ENCODE measurements at places on chromosomes 3 and 15.

DNA sequence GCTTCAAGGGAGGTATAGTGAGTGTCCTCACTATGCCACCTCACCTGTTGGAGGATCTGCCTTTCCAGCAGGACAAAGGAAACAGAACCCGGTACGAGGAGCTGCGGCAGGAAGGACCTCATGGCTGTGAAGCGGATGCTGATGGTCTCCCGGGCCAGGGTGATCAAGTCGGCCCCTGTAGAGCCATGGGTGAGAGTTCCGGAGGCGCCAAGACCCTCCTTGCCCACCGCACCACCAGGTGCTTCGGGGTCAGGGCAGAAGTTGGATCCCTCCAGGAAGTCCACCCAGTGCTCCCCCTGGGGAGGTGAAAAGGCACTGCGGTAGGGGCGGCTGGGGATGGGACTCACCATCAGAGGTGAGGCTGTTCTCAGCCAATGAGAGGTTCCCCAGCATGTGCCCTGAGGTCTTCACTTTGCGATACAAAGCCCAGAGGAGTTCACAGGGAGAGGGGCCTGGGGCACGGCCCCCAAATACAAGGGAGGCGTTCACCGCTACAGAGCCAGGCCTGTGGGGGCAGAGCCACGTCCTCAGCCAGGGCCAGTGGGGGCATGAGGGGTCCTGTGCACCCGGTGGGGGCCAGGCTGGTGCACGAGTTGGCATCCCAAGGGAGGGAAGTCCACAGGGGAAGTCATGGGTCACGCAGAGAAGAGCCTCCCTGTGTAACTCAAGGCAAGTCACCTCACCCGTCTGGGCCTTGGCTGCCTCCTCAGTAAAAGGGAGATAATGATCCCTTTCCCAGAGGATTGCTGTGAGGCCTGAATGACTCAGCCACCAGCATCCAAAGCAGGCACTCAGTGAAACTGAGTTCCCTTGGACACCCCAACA, 27.7 kb downstream of the C15orf39 start:
- no peak for DNase-seq
- peaks cover 13% of the 10 kb centered on the region for H3K27me3 ChIP-seq
- H3K4me1 ChIP-seq, result peaks cover 7% of the 10 kb centered on the region
- no peak overlapping the region for H3K27ac ChIP-seq
- H3K4me3 ChIP-seq, result no peak overlapping the region

- no peak overlapping the region for H3K27ac ChIP-seq
- no peak overlapping the region for H3K4me3 ChIP-seq
- no peak for DNase-seq
- H3K27me3 ChIP-seq, result peaks cover 5% of the 10 kb centered on the region
- no peaks in the 10 kb centered on the region for H3K4me1 ChIP-seq
These were observed 72.6 kb downstream of the SAMMSON start for GRCh38 chr3:70072180-70072579.

DNA sequence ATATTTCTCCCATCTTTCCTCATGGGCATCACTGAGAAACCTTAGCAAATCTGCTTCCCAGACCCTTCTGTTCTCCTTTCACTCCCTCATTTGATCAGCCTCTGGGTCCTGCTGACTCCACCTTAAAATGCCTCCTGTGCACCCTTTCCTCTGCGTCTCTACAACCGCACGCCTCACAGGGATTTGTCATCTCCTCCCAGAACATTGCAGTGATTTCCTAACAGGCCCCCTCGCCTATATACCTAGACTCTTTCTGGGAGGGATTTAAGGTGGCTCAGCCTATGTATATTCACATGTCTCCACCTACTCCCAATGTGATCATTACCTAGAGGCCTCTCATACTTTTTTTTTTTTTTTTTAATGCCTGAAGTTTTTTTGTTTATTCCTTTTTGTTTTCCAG, 69.2 kb downstream of the LIPC start:
- no peaks in the 10 kb centered on the region for H3K4me1 ChIP-seq
- no peak overlapping the region for H3K4me3 ChIP-seq
- H3K36me3 ChIP-seq, result no peaks in the 10 kb centered on the region
- H3K27ac ChIP-seq, result no peak overlapping the region
- H3K27me3 ChIP-seq, result peaks cover 8% of the 10 kb centered on the region

DNA sequence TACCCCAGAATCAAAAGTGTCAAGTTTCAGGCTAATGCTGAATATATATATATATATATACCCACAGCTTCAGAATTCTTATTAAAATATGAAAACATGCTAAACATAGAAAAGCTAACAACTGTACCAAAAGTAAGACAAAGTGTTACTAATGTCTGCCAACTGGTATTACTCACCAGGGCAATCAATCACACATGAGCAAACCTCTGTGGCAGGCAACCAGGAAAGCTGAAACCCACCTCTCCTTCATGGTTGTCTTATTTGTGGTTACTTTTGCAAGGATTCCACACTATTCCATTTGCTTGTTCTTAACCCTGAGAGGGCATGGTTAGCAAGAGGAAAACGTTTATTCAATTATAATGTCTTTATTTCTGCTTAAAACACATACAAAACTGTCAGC, 512.3 kb upstream of the MDFIC2 start:
- no peak overlapping the region for H3K4me3 ChIP-seq
- no peaks in the 10 kb centered on the region for H3K36me3 ChIP-seq
- DNase-seq, result no peak
- H3K27me3 ChIP-seq, result no peaks in the 10 kb centered on the region

GRCh38 chr3:12926660-12927059, 85.3 kb upstream of the RPL32 start:
- H3K27ac ChIP-seq, result peak overlapping the region; percentile 31
- H3K27me3 ChIP-seq, result no peaks in the 10 kb centered on the region
- no peak for DNase-seq
- H3K36me3 ChIP-seq, result peaks cover 14% of the 10 kb centered on the region
- H3K4me3 ChIP-seq, result no peak overlapping the region
- peaks cover 35% of the 10 kb centered on the region for H3K4me1 ChIP-seq

DNA sequence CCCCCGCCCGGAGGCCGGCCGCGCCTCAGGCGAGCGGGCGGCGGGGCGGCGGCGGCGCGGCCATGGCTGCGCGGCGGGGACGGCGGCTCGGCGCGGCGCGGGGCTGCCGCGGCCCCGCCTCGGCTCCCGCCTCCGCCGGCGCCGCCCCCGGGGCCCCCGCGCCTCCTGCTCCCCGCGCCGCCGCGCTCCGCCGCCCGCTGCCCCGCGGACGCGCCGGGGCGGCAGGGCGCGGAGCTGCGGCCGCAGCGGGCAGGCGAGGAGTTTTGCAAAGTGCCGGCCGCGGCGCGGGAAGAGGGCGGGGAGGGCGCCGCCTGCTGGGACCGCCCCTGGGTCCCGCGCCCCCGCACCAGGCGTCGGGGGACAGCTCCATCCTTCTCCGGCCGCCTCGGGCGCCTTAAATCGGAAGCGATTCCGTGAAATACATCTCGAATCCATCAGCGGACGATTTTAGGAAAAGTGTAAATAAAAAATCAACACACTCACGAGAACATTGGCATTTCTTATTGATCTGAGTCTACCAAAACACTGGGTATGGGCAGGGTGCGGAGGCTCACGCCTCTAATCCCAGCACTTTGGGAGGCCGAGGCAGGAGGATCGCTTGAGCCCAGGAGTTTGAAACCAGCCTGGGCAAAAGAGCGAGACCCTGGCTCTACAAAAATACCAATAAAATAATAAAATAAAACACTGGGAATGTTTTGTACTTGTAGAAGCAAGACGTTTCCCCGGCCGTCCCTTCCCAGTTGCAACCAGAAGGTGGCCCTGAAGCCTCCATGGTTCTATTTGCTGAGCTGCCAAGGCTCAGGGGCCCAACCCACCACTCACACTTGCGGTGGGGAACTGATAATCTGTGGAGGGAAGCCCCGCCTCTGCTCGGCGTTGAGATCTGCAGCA, 136.9 kb downstream of the NUP210 start:
- peaks cover 4% of the 10 kb centered on the region for H3K36me3 ChIP-seq
- no peak overlapping the region for H3K27ac ChIP-seq
- H3K4me1 ChIP-seq, result peaks cover 6% of the 10 kb centered on the region
- H3K27me3 ChIP-seq, result peaks cover 29% of the 10 kb centered on the region
- H3K4me3 ChIP-seq, result peak overlapping the region; percentile 68
- no peak for DNase-seq

- no peaks in the 10 kb centered on the region for H3K27me3 ChIP-seq
- H3K27ac ChIP-seq, result no peak overlapping the region
- peak overlapping the region; percentile 36 for H3K4me3 ChIP-seq
- DNase-seq, result peak; percentile 32
- H3K4me1 ChIP-seq, result peaks cover 10% of the 10 kb centered on the region
- peaks cover 5% of the 10 kb centered on the region for H3K36me3 ChIP-seq
These were observed 47.6 kb downstream of the SETMAR start for GRCh38 chr3:4350789-4351163.

GRCh38 chr3:113039546-113039945, 48.8 kb downstream of the GTPBP8 start:
- no peaks in the 10 kb centered on the region for H3K27me3 ChIP-seq
- no peak overlapping the region for H3K27ac ChIP-seq
- H3K4me1 ChIP-seq, result no peaks in the 10 kb centered on the region
- H3K4me3 ChIP-seq, result no peak overlapping the region
- no peak for DNase-seq
- no peaks in the 10 kb centered on the region for H3K36me3 ChIP-seq

- DNase-seq, result no peak
- H3K4me1 ChIP-seq, result peaks cover 28% of the 10 kb centered on the region
- H3K27me3 ChIP-seq, result no peaks in the 10 kb centered on the region
- peak overlapping the region; percentile 84 for H3K27ac ChIP-seq
These were observed 6.4 kb downstream of the WDR5B start for GRCh38 chr3:122409446-122409845.
